NCI-H1417 (cell line): ENCODE measurements at places on chromosomes 2 and 18.

DNA sequence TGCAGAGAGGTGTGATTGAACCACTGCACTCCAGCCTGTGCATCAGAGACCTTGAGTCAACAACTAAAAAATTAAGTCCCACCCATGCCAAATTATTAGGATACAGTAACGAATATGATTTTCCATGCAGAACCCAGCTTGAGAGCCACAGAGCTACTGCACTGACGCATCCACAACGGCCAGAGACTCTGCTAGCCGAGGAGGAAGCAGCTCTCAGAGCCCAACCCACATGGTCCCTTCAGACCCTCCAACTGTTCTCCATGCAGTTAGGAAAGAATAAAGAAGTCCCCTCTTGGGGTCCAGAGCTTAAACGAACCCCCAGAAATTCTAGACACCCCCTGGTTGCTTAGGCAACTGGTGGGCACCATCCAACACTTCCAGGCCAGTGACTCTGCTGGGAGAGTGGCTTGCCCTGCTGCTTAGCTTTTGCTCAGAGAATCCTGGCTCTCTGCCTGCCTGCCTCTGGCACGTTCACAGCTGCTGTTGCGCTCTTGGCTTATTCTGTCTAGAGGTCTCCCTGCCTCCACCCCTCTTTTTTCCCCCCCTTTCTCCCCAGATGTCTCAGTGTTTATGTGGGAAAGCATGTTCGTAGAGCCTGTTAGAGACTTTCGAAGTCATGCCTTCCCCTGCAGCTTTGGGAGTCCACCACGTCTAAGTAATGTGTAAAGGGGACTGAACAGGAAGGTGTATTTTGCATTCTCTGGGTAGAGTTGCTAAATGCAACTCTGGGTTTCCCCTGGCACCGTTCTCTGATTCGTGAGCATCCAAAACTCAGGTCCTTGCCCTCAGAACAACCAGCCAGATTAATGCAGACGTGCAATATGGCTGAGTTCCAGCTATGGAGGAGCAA lies 26.0 kb upstream of the SP3 start:
- DNase-seq: no peak

GRCh38 chr2:150729495-150729955 lies 242.1 kb upstream of the RND3 start:
- no peak for DNase-seq

- DNase-seq: no peak
These were observed 16.0 kb upstream of the ASXL2 start for GRCh38 chr2:25894135-25894830.

DNA sequence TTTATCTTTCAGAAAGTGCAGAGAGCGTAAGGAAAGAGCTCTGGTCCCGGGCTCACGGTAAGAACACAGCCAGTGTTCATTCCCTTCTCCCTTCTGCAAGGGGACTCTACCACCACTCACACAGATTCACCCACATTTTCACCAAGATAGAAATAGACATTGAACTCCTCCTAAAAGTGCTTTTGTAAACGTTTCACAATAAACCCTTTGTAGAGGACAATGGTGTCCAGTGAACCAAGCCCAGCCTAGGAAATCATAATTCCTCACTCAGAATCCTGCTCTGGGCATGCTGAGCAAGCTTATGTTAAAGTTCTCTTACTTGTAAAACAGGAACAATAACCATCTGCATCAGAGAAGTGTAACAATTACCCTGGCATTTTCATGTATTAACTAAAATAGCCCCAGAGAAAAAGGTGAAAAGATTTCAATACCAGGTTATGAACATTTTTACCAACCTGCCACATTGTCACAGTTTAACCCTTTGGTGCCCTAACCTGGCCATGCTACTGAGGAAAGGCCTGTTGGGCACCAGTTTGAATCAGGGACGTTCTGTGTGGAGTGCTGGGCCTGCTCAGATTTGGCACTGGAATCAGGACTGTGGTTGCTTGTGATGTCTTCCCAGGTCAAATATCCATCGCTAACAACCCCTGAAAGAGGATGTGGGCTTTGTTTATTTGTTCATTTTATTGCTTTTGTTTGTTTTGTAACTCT lies 22.5 kb upstream of the NDUFV2 start:
- no peak for DNase-seq

GRCh38 chr2:15984368-15985255 lies 44.3 kb downstream of the MYCN start:
- DNase-seq: peak; percentile 54

GRCh38 chr2:212962691-212963090 lies 188.7 kb downstream of the IKZF2 start:
- no peak for DNase-seq

DNA sequence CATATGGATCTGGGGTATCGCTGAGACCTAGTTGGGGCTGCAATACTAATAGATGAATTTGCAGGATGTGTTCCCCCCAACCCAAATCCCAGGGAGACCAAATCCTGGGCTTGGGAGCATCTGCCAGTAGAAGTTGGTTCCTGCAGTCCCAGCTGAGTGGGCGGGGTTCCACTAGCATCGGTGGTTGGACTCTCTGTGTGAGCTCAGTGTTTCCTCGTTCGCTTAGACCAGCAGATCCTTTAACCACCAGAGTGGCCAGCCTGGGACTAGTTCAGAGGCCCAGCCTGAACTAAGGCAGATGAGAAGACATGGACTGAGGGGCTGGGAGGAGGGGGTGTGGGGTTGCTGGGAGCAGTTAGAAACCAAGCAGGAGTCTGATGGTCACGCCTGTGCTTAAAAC lies 40.7 kb downstream of the PCARE start:
- no peak for DNase-seq

- no peak for DNase-seq
These were observed 33.0 kb upstream of the KIDINS220 start for GRCh38 chr2:8870441-8870840.

DNA sequence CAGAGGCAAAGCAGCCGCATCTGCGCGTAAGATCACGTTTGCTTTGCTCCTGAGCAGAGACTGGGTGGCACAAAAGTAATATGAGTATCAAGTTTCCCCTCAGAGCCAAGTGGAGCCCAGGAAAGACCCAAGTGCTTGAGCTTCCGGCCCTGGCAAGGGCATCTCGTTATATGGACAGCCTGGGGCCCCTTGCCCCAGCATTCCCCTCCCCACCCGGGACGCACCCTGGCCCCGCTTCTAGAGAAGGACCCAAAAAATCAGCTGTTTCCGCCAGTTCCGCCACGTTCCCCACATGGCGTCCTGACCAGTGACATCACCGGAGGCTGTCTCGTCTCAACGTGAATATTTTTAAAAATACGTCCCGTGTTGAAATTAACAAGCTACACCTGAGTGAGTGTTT lies 135.1 kb downstream of the NFATC1 start:
- no peak for DNase-seq
